ENCODE measurements at places on chromosomes 2 and 18.

DNA sequence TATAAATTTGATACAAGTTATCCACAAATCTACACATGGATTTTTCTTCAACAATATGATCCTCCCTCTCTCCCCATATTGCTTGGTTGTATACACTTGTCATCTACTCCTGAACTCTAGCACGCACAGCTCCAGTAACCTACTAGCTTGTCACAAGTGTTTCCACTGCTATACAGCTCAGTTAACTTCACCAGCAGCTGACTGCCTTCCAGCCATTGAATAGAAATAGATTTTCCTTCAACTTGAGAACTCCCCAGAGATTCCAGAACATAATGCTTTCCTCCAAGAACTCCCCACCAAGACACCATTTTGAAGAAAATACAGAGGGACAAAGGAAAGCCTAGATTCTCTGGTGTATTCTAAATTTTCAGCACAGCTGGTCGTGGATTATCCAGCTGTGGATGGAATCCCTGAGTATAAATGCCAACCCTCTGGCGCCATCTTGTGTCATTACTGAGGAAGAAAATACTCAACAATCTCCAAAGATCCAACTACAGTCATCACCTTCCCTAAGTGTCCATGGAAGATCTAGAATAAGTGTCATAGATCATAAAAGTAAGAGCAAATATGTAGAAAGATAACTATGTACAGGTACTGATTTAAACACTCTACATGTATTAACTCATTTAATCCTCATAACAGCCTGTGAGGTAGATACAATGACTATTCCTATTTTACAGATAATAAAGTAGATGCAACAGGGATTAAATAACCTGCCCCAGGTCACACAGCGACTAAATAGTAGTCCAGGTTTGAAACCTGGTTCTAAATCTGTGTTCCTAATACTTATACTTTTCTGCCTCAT lies 156.7 kb downstream of the ARHGAP28 start:
- DNase-seq, result no peak

DNA sequence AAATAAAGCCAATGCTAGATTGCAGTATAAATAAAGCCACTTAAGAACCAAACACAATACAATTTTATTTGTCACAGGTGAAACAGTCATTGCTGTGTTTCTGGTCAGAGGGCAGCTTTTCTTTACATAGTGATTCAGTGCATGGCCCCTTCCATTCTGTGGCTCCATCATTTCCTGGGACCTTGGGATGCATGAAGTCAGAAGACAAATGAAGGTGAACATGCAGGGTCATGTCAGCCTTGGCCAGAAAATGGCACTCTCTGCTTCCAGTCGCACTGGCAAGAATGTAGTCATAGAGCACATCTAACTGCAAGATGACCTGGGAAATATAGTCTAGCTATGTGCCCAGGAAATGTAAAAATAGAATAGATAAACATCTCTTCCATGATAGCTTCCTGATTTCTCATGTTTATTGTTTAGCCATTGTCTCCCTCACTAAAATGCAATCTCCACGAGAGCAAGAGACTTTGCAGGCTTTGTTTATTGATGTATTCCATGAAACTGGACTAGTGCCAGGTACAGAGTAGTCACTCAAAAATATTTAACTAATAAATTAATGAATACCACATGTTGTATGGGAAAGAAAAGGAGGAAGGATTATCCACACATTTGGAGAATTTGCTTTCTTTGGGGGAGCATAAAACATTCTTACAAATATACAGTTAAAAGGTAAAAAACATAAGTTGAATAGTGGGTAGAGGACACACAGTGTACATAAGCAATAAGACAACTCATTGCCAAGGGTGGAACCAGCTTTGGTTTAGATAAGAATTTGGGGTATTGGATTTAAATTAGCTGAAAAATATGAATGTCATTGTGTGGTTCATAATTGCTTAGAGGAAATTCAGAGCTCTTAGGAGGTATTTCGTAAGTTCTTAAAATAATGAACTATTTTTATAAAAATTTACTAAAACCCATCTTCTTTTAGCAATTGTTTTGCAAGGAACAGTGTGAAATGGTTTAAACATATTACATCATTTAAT lies 343.8 kb downstream of the PID1 start:
- no peak for DNase-seq

- no peak for DNase-seq
Observed at GRCh38 chr2:16055848-16056580, 115.7 kb downstream of the MYCN start.

DNA sequence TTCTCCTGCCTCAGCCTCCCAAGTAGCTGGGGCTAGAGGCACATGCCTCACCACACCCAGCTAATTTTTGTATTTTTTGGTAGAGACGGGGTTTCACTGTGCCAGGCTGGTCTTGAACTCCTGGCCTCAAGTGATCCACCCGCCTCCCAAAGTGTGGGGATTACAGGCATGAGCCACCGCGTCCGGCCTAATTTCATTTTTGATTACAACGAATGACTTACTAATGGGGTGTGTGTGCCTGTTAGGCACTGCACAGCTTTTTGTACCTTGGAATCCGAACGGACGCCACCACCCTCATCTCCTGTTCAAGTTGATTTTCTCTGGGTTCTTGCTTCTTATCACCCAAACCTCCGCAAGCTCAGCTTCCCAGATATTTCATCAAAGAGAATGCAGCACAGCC lies 17.2 kb downstream of the PTMA start:
- DNase-seq, result no peak

DNA sequence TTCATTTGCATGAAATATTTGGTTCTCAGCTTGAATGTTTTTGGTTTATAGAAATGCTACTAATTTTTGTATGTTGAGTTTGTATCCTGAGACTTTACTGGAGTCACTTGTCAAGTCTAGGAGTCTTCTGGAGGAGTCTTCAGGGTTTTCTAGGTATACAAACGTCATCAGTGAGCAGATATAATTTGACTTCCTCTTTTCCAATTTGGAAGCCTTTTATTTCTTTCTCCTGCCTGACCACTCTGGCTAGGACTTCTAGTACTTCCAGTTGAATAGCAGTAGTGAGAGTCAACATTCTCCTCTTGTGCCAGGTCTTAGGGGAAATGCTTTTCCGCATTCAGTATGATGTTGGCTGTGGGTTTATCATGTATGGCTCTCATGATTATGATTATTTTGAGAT lies 55.4 kb upstream of the THUMPD2 start:
- no peak for DNase-seq

- DNase-seq, result no peak
Observed at GRCh38 chr2:121969766-121970639, 214.6 kb downstream of the TSN start.

- no peak for DNase-seq
Observed at GRCh38 chr2:37244017-37244416, 12.6 kb downstream of the NDUFAF7 start.

- no peak for DNase-seq
Observed at GRCh38 chr2:112666761-112667122, 21.0 kb downstream of the SLC20A1 start.

GRCh38 chr2:222907790-222908441 lies 47.1 kb downstream of the ACSL3 start:
- no peak for DNase-seq

Measured in stimulated activated CD4-positive, alpha-beta T cell treated with anti-CD3 and anti-CD28 coated beads, Interleukin-12 subunit alpha, Interleukin-12 subunit beta, amount 100 ng/mL, for 48 hours (primary cell).